A673 (cell line): ENCODE measurements at places on chromosomes 2 and 18. TPM values are rescaled to one million over a fixed set of nuclear protein-coding genes. Genes with fewer than 3 reads are reported as not detected.

- no peak overlapping the region for H3K27ac ChIP-seq
- DNase-seq, result no peak
- no peaks in the 10 kb centered on the region for H3K27me3 ChIP-seq
- H3K4me1 ChIP-seq, result peaks cover 42% of the 10 kb centered on the region
- H3K36me3 ChIP-seq, result no peaks in the 10 kb centered on the region
- H3K4me3 ChIP-seq, result no peak overlapping the region
Measured at GRCh38 chr18:52602820-52603219, 262.8 kb downstream of the DCC start.

DNA sequence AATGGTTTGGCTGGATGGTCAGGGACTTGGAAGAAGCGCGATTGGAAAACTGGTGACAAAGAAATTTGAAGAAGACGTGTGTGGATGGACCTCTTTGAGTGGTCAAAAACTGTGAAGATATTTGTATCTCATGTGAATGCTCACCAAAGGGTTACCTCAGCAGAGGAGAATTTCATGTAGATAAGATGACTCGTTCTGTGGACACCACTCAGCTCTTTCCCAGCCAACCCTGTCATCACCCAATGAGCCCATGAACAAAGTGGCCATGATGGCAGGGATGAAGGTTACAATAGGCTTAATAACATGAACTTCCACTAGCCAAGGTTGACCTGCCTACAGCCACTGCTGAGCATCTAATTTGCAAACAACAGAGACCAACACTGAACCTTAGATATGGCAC, 248.3 kb downstream of the KCNE4 start:
- H3K36me3 ChIP-seq, result no peaks in the 10 kb centered on the region
- H3K4me1 ChIP-seq, result peaks cover 13% of the 10 kb centered on the region
- H3K27me3 ChIP-seq, result no peaks in the 10 kb centered on the region
- no peak overlapping the region for H3K27ac ChIP-seq

DNA sequence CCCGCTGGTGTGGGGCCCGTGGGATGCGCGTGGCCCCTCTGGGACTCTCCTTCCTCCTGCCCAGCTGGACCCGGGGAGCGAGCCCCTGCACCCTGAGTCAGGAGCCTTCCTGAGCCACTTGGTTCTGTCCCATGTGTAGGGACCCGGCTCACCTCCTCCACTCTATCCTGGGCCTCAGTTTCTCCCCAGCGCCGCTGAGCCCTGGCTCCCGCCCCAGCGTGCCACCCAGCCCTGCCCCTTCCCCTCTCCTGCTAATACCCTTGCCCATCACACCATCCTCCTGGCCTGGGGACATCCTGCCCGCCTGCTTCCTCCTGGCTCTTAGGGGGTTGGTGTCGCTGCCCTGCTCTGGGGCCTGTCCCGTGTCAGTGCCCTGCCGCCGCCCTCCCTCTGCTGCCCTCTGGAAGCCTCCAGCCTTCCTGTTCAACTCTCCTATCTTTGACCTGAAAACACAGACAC, 24.8 kb downstream of the GPC1 start:
- no peak overlapping the region for H3K27ac ChIP-seq
- no peak overlapping the region for H3K4me3 ChIP-seq
- H3K36me3 ChIP-seq, result no peaks in the 10 kb centered on the region
- no peak for DNase-seq

- no peak for DNase-seq
- H3K36me3 ChIP-seq, result no peaks in the 10 kb centered on the region
- no peak overlapping the region for H3K27ac ChIP-seq
- H3K4me3 ChIP-seq, result no peak overlapping the region
- no peaks in the 10 kb centered on the region for H3K27me3 ChIP-seq
- H3K4me1 ChIP-seq, result no peaks in the 10 kb centered on the region
Measured at GRCh38 chr2:168439536-168439935, 16.5 kb upstream of the CERS6 start.

Gene TDRD15
- not detected in 2 replicates for total RNA-seq

GRCh38 chr2:222248256-222248655, 50.5 kb downstream of the PAX3 start:
- no peak overlapping the region for H3K4me3 ChIP-seq
- no peaks in the 10 kb centered on the region for H3K36me3 ChIP-seq
- no peak for DNase-seq
- H3K27me3 ChIP-seq, result no peaks in the 10 kb centered on the region
- H3K4me1 ChIP-seq, result no peaks in the 10 kb centered on the region
- no peak overlapping the region for H3K27ac ChIP-seq

Gene KIF1A
- 301 and 330 TPM in 2 replicates for total RNA-seq

DNA sequence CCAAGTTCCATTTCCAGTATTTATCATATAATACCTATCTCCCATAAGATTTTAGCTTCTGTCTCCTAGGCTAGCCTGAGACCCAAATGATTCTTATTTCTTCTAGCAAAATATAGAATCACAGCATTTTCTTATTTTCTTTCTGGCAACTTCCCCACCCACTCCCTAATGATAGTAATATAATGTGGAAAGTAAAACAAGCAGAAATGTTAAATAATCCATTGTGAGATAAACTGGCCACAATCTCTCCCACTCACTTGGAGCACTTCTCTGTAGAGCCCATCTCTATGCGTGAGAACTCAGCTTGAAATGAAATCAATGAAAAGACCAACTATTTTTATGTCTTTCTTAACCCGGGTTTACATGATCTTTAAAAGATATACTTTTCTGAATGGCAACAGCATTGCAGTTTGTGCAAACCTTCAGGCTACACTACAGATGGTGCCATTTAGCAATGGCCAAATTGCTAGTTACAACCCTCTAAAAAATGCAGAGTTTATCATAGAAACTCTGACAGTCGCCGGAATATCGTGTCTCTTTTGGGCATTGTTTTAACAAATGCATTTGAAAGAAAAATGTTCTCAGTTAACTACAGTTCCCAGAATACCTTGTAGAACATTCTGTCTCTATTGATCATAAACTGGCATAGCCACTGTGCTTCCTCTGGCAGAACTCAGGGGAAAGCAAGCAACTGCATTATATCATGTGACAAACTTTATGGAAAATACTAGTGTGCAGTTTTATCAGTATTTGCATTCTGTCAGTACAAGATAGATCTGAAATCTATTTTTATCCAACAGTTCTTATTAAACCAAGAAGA, 1407.4 kb upstream of the ZEB2 start:
- H3K4me1 ChIP-seq, result peaks cover 16% of the 10 kb centered on the region
- H3K27me3 ChIP-seq, result no peaks in the 10 kb centered on the region
- no peak overlapping the region for H3K27ac ChIP-seq
- no peak for DNase-seq

Gene SERPINB12
- not detected in 2 replicates for total RNA-seq

DNA sequence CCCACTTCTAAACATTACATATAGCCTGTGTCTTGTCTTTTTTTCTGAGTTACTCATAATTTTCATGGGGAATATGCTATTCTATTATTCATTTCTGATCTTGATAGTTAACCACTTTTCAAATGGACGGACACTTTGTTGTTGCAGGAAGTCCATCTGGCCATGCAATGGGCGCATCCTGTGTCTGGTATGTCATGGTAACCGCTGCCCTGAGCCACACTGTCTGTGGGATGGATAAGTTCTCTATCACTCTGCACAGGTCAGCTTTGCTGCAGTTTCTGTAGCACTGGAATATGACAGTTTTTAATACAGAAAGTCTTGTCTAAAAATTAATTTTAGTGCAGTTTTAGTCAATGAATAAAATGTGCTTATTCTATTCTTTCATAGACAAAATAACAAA, 3.3 kb downstream of the G6PC2 start:
- H3K36me3 ChIP-seq, result no peaks in the 10 kb centered on the region
- no peaks in the 10 kb centered on the region for H3K4me1 ChIP-seq
- no peak overlapping the region for H3K4me3 ChIP-seq
- no peak for DNase-seq
- H3K27me3 ChIP-seq, result peaks cover 4% of the 10 kb centered on the region
- H3K27ac ChIP-seq, result no peak overlapping the region

DNA sequence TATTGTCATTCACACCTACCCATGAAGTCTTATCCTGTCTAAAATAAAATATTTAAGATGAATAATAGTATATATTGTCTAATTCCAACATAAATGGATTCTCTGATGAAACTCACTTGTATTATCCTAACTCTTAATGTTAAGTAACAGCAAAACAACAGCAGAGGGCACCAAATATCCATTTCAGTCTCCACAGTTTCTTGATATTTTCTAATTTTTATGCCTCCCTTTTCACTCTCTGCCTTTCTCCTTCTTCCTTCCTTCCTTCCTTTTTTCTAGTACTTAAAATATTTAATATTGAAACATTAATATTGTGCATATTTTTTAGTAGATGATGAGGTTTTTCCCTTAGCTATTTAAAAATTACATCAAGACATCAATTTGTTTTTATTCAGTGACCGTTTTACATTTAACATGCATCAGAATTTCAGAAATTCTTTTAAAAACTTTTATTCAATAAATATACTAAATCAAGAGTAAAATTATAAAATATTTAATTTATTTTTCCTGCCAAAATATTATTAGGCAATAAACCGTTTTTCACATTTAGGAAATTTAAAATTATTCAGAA, 97.6 kb downstream of the WDR7 start:
- peak; percentile 62 for DNase-seq
- H3K4me1 ChIP-seq, result no peaks in the 10 kb centered on the region
- H3K36me3 ChIP-seq, result no peaks in the 10 kb centered on the region
- H3K27me3 ChIP-seq, result no peaks in the 10 kb centered on the region
- no peak overlapping the region for H3K4me3 ChIP-seq
- no peak overlapping the region for H3K27ac ChIP-seq

Gene EN1
- not detected in 2 replicates for total RNA-seq

GRCh38 chr2:169069341-169069740, at the start of gene DHRS9:
DHRS9 (plus strand) TSS chr2:169069563; CDS start chr2:169081582, 12,019 bp downstream.
- no peaks in the 10 kb centered on the region for H3K4me1 ChIP-seq
- peak; percentile 12 for DNase-seq
- H3K27ac ChIP-seq, result no peak within 1 kb of the TSS
- H3K4me3 ChIP-seq, result no peak within 1 kb of the TSS

GRCh38 chr2:241967467-241968144, 98.1 kb downstream of the RTP5 start:
- peaks cover 29% of the 10 kb centered on the region for H3K4me1 ChIP-seq
- peaks cover 10% of the 10 kb centered on the region for H3K36me3 ChIP-seq
- H3K27ac ChIP-seq, result no peak overlapping the region
- no peak for DNase-seq
- H3K27me3 ChIP-seq, result no peaks in the 10 kb centered on the region
- no peak overlapping the region for H3K4me3 ChIP-seq

- no peaks in the 10 kb centered on the region for H3K36me3 ChIP-seq
- no peaks in the 10 kb centered on the region for H3K27me3 ChIP-seq
- H3K4me3 ChIP-seq, result no peak overlapping the region
- H3K4me1 ChIP-seq, result no peaks in the 10 kb centered on the region
- no peak for DNase-seq
Measured at GRCh38 chr2:233597522-233597921, 19.9 kb upstream of the UGT1A8 start.
